ENCODE measurements at places on chromosomes 2 and 18.

- no peak for DNase-seq
These were observed 19.6 kb downstream of the SEC11C start for GRCh38 chr18:59159265-59159664.

- DNase-seq, result no peak
These were observed 56.4 kb downstream of the SNORC start for GRCh38 chr2:232926431-232926939.

DNA sequence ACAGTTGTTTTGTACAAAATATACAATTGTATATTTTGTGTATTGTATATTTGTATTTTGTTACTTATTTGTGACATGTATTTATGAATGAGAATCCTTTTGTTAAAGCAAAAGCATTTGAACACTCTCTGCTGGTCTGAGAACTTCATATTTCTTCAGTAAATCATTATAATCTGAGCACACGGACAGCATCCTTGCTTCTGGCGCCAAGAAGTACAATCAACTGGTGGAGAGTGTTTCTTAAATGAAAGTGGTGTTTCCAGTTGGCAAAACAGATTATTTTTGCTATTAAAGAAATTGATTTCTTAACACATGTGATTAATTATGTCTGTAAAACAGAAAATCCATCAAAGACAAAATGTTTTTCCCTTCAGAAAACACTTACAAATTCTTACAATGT, 95.1 kb upstream of the COPS8 start:
- no peak for DNase-seq

- no peak for DNase-seq
These were observed 173.9 kb upstream of the PID1 start for GRCh38 chr2:229445019-229445418.

GRCh38 chr2:233209533-233210171, 41.8 kb upstream of the ATG16L1 start:
- no peak for DNase-seq

DNA sequence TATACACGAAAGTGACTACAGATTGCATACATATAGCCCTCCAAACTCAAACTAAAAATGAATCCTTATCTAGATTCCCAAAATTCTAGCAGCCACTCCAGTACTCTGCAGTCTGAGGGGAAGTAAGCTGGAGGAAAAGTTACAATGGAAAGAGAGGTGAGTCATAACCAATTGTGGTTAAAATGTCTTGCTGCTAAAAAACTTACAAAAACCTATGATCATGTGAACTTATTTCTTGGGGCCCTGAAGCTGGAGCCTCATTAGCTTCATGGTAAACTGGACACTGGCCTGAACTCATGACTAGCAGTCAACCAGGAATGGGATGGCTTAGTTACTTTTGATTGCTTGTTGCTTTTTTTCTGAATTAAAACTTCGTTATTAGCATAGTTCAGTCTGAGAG, 175.9 kb downstream of the SLC4A3 start:
- DNase-seq, result no peak

- no peak for DNase-seq
These were observed 5.1 kb upstream of the KCMF1 start for GRCh38 chr2:84965827-84966226.

DNA sequence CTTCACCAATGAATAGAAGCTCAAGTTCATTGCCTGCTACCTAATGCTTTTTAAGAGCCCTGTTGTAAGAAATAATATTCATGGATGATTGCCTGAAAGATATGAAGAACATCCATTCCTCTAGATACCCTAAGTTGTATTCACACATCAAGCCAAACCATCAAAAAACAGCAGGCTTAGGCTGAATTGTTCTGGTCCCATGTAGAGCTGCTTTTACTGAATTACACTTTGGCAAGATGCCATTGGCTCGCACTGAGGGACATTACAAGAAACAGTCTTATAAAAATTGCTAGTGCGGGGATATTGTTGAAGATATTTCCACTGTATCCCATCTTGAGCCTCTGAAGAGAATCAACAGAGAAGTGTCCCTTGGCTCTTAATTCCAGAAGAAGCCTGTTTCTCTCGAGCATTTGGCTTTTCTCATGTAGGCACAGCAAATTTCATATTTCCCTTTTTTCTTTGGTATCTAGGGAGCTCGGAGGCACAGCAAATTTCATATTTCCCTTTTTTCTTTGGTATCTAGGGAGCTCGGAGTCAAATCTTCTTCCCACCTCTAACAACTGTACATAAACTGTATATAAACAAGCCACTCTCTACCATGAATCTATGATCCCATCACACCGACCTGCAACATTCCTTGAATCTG, 107.5 kb downstream of the COLEC12 start:
- DNase-seq, result no peak

DNA sequence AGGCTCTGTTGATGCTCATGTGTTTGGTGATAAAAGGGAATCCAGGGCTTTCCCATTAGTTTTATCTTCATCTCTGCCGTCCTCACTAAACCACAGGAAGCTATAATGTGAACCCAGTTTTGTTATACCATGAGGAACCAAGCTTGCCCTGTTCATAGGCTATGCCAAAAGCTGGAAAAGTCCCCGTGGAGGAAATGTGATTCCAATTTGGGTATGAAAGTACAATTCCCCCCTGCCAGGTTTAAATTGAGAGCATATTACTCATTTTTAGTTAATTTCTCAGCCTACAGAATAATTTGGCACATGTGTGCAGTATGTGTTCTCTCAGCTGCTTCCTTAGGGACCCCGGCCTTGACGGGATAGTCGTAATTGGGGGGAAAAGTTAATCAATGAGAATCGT, 327.4 kb downstream of the RND3 start:
- DNase-seq, result no peak
